ENCODE measurements at places on chromosomes 7 and 10.

DNA sequence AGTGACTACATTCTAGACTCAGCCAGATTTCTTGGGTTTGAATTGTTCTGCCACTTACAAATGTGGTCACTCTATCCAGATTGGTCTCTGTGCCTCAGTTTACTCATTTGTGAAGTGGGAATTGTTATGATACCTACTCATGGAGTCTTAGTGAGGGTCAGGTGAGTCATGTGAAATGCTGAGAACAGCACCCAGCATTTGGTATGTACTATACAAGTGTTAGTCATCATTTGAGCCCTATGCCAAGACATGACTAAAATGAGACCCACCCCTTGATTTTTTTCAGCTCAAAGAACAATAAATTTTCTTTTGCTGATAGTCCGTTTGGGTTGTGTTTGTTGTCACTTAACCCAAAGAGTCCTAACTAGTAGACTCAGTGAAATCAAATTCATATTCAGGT is 92.8 kb downstream of the CHN2 start:
- DNase-seq = no peak

GRCh38 chr10:30502266-30503060 is 68.5 kb downstream of the MAP3K8 start:
- DNase-seq = peak; percentile 17

DNA sequence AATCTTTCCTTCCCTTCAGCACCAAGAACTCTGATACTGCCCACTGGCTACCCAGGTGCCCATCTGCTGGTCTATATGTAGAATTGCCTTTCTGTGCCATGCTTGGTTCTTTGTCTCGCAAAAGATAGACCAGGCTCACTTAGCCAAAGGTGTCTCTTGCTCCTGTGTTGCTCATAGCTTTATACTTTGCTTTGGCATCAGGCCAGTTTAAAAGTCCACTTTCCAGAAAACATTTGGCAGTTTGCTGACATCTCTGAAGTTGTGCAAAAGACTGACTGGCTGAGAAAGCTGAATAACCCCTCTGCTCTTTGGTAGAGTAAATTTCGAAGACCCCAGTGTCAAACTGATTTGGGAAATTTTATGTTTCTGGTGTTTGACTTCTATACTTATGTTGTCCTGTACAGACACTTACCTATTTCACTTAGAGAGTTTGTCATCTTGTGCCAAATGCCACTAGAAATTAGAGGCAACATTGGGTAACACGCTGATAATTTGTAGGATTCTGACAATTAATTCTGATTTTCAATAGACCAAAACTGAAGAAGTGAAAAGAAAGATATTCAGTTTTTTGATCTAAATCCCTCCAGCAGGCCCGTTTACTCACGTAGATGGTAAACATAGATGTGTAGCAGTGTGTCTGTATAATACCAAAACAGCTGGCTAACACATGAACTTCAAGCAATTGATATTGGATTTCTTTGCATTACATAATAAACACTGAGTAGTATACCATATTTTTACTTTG is 91.1 kb downstream of the CPED1 start:
- no peak for DNase-seq

DNA sequence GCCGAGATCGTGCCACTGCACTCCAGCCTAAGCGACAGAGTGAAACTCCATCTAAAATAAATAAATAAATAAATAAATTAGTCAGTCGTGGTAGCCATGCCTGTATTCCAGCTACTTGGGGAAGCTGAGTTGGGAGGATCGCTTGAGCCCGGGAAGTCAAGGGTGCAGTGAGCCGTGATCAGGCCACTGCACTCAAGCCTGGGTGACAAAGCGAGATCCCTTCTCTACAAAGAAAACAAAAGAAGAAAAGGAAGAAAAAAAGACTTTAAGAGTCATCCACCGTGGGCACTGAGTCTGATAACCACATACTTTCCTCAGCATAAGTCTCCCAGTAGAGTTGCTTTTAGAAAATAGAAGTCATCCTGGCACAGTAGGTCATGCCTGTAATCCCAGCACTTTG is 2.6 kb downstream of the TMEM254 start:
- no peak for DNase-seq

GRCh38 chr7:111113263-111114017 is 22.5 kb downstream of the LRRN3 start:
- no peak for DNase-seq

GRCh38 chr10:86657396-86658011 is 3.2 kb downstream of the OPN4 start:
- no peak for DNase-seq

DNA sequence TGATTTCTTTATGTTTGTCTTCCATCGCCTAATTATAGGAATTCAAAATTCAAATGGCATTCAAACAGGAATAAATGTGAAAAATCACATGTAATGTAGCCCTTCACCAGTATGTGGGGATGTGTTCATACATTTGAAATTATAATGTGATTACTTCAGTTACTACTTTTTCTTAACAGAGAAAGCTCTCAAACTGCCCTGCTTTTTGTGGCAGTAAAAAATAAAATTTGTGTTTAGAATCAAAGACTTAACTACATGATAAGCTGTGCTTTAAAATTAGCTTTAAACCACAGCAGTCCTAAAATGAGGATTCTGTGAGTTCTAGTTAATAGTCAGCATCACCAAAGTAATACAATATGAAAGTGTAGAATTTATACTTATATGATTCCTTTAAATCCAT is 7.8 kb upstream of the HERC4 start:
- DNase-seq = no peak

- no peak for DNase-seq
These were observed 61.4 kb downstream of the PLXDC2 start for GRCh38 chr10:19877466-19878255.

DNA sequence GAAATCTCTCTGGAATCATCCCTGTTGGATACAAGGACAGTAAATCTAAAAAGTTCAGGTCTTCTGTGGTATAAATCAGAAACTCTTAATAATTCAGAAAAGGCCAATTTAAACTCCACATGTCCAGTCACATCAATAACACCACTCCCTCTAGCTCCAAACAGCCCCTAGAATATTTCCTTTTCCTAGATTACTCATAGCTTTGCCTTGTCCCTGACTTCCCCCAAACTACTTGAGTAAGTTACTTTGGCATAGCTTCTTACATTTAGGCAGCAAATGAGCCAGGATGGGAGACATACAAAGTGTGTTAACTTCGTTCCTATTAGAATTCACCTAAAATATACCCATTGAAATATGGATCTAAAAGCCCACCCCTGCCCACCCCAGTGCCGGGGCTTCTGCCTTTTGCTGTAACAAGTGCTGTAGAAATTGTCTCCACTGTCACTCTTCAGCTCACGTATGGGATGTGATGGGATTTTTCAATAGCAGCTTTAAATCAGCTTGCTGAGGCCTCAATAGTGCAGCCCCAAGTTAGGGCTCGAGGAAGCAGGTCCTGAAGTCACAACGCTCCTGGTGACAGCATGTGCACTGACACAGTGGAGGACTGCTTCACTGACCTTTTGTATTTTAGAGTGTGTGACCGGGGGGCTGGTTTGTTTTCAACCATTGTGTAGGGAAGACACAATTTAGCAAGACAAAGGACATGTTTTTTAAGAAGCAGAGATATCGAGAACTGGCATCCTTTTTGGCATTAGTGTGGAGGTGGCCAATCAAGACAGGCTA is 218.2 kb upstream of the KMT2E start:
- no peak for DNase-seq

- DNase-seq = peak; percentile 59
These were observed 6.0 kb upstream of the GATA3 start for GRCh38 chr10:8048281-8049008.

DNA sequence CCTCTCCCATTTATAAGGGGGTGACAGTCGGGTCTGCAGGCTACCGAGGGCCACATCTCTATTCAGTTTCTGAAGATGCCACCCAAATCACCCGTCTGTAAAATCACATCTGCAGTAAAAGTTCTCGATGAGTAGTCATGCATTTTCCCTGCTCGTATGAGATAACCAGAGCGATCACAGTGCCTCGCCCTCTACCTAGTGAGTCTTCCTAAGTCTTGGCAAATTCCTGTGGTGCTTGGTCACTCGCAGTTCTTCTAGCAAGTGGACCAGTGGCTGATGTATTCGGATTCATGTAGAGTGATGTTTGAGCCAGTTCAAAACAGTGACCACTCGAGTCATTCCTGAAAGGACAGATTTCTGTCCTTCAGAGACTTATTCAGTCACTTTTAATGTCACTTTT is 44.9 kb downstream of the INSYN2A start:
- no peak for DNase-seq

- DNase-seq = no peak
These were observed 101.5 kb downstream of the ZNF92 start for GRCh38 chr7:65475040-65475726.

- DNase-seq = no peak
These were observed 297.8 kb downstream of the RPS24 start for GRCh38 chr10:78331391-78331922.

DNA sequence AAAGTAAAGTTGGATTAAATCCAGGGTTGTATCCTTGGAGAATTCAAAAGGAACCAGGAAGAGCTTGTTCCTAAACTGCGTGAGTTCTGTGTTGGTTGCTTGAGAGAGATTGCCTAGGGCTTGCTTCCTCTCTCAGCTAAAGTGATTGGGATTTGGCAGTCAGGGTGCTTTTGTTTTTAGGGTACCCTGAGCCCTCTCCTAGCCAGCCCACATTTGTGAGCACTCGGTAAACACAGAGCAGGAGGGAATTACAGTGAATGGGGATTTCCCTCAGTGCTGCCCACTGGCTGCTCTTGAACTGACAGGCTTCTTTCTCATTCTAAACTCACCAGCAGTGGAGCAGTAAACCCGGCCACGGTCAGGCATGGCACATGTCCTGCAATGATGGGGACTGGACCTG is 146.9 kb downstream of the TPST1 start:
- DNase-seq = no peak

DNA sequence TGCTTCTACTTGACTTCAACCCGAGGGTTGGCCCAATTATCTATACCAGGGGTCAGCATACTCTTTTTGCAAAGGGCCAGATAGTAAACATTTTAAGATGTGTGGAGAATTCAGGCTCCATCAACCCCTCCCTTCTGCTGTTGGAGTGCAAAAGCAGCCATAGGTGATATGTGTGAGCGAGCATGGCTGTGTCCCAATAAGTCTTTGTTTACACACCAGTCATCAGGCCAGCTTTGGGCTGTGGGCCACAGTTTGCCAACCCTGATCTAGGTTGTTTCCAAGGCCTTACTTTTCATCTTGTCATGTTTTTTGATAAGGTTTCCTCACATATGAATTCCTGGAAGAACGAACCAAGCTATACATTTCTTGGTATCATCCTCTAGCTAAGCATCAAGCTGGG is 136.9 kb upstream of the VIPR2 start:
- no peak for DNase-seq

GRCh38 chr7:45711161-45711490 is 137.0 kb downstream of the ADCY1 start:
- DNase-seq = no peak

DNA sequence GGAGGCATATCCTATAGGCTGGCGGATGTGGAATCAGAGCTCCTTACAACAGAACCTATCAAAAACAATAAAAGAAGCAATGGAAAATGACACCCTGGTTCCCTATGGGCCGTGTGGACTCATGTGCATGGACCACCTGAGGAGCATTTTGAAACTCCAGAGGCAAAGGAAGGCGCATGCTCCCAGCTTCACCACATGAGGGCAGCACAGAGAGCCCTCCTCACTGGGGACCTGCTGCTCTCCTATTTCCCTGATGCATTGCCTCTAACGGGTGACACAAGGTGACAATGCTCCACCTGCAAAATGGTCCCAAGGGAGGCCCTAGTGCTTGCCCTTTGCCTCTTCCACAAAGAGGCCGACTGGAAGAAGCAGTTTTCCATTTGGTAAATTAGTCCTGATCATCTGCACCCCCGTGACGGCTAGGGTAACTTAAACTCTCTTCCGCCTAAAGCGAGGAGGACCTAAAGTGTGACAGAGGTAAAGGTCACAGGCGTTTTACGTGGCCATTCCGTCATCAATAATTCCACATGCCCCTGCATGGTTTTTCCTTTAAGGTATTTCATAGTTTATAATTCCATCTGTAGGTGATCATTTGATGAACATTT is 67.7 kb downstream of the GPAM start:
- peak; percentile 66 for DNase-seq

- DNase-seq = peak; percentile 78
These were observed 128.0 kb downstream of the ZMIZ1 start for GRCh38 chr10:79196470-79197461.

GRCh38 chr7:138720286-138720685 is 19.1 kb upstream of the SVOPL start:
- no peak for DNase-seq

DNA sequence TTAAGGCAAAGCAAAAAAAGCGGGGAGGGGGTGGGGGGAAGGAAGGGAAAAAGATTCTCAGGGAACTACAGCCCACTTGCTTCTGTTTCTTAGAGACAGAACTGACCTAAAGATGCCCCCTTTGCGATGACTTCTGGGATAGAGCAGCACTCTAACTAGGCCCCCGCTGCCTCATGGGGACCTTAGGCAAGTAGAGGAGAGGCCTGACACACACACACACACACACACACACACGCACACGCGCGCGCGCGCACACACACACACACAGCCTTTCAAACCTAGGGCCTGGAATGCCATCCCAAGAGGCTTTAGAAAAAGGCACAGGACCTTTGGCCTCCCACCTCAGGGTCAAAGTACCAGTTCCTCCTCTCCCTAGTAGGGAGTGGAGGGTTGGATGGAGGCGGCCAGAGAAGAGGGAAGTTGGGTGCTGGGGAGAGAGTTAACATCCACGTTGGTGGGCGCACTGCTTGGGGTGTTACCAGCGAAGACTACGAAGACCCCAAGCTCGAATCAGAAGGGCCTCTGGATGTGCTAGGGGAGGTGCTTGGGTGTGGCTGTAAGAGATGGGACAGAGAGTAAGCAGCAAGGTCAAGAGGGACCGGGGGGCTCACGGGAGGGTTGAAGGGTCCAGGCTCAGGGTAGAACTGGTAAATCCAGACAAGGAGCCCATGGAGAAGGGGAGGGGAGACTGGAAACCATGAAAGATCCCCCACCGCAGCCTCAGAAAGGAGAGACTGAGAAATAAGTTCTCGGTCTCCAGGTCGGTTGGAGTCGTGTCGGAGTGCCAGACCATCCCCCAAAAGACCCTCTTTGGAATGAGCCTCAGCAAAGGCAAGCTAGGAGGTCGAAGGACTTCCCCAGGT is 1.2 kb upstream of the COL1A2 start:
- DNase-seq = no peak

- DNase-seq = no peak
These were observed 35.9 kb downstream of the IL6 start for GRCh38 chr7:22762866-22763265.

GRCh38 chr7:94059746-94060145 is 55.6 kb upstream of the BET1 start:
- no peak for DNase-seq

DNA sequence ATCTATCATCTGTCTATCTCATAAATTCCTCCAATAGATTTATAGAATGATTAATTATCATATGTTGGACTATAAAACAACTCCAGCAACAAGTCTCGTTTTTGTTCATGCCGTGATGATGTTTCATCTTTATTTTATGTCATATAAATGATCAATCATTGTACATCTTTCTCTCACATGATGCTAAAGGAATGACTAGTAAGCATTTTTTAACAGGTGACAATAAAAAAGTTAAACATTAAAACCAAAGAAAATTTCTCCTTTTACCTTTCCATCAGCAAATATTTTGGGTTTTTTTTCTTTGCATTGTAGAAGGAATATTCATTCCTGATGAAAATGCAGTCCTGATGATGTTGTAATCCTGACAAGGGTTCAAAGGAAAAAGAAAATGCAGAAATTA is 41.4 kb downstream of the AKR1C3 start:
- no peak for DNase-seq

GRCh38 chr7:19107356-19108146 is 9.9 kb downstream of the TWIST1 start:
- no peak for DNase-seq

- DNase-seq = no peak
These were observed 15.3 kb upstream of the THSD7A start for GRCh38 chr7:11847336-11847735.

- DNase-seq = no peak
These were observed 68.7 kb downstream of the MBL2 start for GRCh38 chr10:52703898-52704297.
